GM12892 (cell line): ENCODE measurements at places on chromosomes 4 and X.

- DNase-seq, result no peak
These were observed 40.9 kb upstream of the NYX start for GRCh38 chrX:41406201-41406600.

- DNase-seq, result no peak
These were observed 145.9 kb downstream of the FSTL5 start for GRCh38 chr4:162017863-162018262.

GRCh38 chrX:53580742-53581504, 105.6 kb downstream of the HUWE1 start:
- no peak for DNase-seq

GRCh38 chr4:173005912-173006633, 162.5 kb upstream of the GALNT7 start:
- DNase-seq, result no peak

DNA sequence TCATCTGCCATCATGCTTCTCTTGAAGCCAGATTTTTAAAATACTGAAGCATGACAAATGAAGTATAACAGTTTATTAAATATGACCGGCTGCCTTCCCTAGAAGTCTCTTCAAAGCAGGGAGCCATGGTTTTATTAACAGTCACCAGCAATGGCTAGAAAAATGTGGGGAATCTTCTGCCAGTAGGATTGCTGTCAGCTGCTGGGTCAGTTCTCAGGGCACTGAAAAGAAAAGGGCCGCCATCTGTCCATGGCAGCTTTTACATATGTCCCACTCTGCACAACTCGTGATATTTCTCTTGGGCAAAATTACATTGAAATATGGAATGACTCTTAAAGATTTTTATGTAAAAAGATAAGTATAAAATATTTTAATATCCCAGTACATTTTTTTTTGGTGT, 2.8 kb downstream of the CCNG2 start:
- DNase-seq, result no peak

- no peak for DNase-seq
These were observed 2189.1 kb upstream of the AGA start for GRCh38 chr4:179631321-179631720.

DNA sequence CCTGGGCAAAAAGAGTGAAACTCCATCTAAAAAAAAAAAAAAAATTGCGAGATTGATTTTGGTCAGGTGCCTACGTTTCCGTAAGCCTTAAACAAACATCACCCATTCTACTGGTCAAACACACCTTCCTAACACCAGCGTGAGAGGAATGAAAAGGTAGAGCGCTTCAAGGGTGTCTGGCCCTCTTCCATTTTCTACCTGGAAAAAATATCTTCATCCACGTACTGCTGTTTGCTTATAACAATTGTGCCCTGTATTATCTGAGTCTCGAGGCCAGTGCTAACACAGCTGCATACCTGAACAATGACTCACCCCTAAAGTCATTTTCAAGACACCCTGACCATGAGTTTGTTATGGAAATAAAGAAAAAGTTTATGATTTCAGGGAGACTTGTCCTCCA, 13.9 kb downstream of the TMSB4X start:
- DNase-seq, result no peak

- no peak for DNase-seq
These were observed 467.0 kb downstream of the PCDH18 start for GRCh38 chr4:137065311-137065710.

GRCh38 chr4:61143461-61143860, 56.7 kb upstream of the ADGRL3 start:
- DNase-seq, result no peak

GRCh38 chr4:792626-793092, 33.3 kb downstream of the CPLX1 start:
- no peak for DNase-seq

DNA sequence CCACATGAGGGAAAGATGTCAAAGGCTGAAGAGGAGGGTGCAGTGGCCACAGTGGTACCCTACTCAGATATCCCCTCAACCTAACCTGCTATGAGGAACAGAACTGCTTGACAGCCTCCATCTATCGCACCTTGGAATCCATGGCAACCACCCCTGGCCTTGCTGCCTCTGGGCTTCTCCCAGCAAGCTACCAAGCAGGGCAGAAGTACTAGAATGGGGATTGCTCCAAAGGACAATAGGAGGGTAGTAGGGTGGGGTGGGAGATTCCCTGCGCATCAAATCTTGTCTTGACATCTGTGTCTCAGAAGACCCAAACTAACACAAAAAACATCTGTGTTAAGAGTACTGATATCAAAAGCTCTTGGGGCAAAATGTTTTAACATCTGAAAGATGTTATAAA, 118.2 kb downstream of the FBXW7 start:
- no peak for DNase-seq

GRCh38 chr4:77740480-77740879, 78.7 kb downstream of the CNOT6L start:
- DNase-seq, result no peak

- no peak for DNase-seq
These were observed 44.9 kb downstream of the HAND2 start for GRCh38 chr4:173485164-173485563.

GRCh38 chrX:154655786-154656185, 2.4 kb upstream of the CTAG2 start:
- no peak for DNase-seq

DNA sequence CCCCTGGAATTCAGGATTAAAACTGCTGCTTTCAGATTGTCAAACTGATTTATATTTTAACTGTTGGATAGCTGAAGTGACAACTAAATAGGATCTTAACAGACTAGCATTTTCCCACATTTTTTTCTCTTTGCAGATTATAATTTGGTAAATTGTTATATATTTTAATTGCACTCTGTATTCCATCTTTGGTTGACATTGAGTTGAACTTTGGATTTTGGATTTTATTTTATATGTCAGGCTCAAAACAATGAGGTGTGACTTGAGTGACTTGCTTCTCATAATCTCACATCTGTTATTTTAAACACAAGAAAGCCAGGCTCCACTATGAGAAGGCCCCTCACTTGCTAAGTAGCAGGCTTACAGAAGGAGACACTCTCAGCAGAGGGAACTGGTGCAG, 38.1 kb downstream of the NAA11 start:
- no peak for DNase-seq
